ENCODE measurements at places on chromosomes 7 and 10. TPM values are rescaled to one million over a fixed set of nuclear protein-coding genes. Genes with fewer than 3 reads are reported as not detected.

Gene PYROXD2
- 7.0 TPM for total RNA-seq

Gene SSMEM1
- not detected for total RNA-seq

Gene EPO
- not detected for total RNA-seq

Gene AQP1
- total RNA-seq, result 0.08 TPM

Gene ALOX5
- total RNA-seq, result 7.9 TPM

Gene SLC39A12
- total RNA-seq, result not detected

GRCh38 chr10:118808601-118809356 lies 54.0 kb upstream of the CACUL1 start:
- no peak for ATAC-seq

- ATAC-seq, result no peak
Observed at GRCh38 chr10:117071286-117072050, 66.5 kb upstream of the SHTN1 start.

DNA sequence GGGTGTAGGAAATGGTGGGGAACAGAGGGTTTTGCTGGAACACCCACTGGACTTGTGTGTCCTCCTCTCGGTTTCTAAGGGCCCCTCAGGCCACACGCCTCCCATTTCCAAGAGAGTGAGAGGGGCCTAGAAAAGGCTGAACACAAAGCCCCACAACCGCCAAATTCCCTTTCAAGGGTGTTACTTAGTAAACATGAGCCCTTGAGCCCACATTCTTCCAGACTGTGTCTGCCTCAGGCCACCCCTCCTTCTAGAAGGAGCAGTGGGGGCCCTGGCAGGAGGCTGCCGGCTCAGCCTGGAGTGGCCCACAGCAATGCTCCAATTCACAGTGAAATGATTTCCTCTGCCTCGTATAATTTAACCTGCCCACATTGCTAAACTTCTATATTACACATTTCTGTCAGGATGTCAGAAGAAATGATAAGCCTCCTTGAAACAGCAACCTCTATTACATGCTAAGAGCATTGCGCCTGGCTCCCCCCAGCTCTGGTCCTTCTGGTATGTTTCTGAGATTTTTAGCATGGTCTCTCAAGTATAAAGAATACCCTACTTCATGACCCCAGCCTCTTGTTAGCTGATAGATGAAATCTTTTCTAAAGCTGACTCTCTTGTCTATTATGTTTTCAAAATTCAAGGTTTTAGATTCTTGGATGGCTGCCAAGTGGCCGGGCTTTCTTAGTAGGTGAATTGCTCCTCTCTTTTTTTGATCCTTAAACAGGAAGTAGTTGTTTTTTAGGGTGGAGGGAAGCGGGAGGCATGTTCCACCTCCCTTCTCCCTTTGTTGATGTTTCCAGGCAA lies 673.9 kb upstream of the GALNT17 start:
- ATAC-seq, result no peak

- ATAC-seq, result no peak
Observed at GRCh38 chr7:43771128-43771527, 12.6 kb downstream of the BLVRA start.

- ATAC-seq, result no peak
Observed at GRCh38 chr10:73083221-73083620, 13.4 kb downstream of the P4HA1 start.

Measured in activated T-helper 17 cell treated with anti-CD3 and anti-CD28 coated beads, Interleukin-2, amount 50 U/mL, for 72 hours (primary cell).